Left cardiac atrium (tissue), 4 donors: ENCODE measurements at places on chromosomes 11 and 22.

- DNase-seq = no peak
These were observed 149.3 kb downstream of the RBFOX2 start for GRCh38 chr22:35879351-35879750.

DNA sequence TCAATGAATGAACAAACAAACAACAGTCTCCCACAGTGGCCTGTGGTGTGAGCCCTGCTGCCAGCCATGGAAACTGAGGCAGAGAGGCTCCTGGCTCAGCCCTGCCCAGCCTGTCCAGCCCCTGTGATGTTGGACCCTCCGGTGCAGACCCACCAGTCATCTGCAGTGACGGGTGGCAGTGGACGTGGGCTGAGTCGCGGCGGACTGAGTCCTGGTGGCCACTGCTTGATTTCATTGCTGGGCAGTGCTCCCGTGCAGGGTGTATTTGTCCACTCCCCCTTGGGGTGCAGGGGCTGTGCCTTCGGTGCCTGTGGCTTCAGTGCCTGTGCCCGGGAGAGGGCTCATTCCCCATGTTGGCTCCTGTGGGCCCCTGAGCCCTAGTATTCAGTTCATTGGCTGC is 31.9 kb upstream of the MUC5AC start:
- DNase-seq = peak; percentile 8

DNA sequence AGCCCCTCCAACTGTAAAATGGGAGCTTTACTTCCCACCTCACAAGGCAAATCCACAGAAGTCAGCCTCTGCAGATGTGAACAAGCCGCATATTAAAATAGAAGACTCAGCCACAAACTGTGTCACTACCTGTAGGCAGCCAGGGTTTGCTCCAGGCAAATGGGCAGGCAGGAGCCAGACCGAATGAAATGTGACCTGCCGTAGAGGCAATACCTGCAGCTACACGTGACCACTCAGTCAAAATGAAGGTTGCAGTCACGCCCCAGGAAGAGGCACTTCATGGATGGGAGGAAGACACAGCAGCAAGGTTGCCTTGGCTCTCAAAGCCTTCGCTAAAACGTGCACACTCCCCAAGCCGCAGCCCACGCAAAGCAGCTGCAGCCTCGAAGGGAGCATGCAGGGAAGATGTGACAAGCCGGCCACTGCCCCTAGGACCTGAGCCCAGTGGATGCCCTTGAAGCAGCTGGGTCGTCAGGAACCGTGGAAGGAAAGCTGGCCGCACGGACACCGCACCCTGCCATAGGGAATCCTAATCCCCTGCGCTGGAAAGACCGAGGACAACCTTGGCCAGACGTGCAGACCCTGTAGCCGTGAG is 53.1 kb downstream of the SHANK2 start:
- no peak for DNase-seq

GRCh38 chr11:9609002-9609759 is 35.7 kb downstream of the WEE1 start:
- DNase-seq = no peak

DNA sequence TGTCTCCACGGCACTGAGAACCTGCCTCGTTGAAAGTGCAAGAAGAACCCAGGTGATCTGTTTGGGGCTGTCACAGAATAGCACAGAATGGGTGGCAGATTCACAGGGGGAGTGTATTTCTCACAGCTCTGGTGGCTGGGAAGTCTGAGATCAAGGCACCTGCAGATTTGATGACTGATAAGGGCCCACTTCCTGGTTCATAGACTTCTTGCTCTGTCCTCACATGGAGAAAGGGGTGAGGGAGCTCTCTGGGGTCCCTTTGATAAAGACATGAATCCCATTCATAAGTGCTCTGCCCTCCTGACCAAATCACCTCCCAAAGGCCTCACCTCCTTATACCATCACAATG is 198.5 kb upstream of the SORL1-AS1 start:
- no peak for DNase-seq

- no peak for DNase-seq
These were observed 8.5 kb upstream of the SCYL1 start for GRCh38 chr11:65516135-65516968.

GRCh38 chr11:47786373-47786772 is 19.2 kb upstream of the FNBP4 start:
- DNase-seq = peak; percentile 69

DNA sequence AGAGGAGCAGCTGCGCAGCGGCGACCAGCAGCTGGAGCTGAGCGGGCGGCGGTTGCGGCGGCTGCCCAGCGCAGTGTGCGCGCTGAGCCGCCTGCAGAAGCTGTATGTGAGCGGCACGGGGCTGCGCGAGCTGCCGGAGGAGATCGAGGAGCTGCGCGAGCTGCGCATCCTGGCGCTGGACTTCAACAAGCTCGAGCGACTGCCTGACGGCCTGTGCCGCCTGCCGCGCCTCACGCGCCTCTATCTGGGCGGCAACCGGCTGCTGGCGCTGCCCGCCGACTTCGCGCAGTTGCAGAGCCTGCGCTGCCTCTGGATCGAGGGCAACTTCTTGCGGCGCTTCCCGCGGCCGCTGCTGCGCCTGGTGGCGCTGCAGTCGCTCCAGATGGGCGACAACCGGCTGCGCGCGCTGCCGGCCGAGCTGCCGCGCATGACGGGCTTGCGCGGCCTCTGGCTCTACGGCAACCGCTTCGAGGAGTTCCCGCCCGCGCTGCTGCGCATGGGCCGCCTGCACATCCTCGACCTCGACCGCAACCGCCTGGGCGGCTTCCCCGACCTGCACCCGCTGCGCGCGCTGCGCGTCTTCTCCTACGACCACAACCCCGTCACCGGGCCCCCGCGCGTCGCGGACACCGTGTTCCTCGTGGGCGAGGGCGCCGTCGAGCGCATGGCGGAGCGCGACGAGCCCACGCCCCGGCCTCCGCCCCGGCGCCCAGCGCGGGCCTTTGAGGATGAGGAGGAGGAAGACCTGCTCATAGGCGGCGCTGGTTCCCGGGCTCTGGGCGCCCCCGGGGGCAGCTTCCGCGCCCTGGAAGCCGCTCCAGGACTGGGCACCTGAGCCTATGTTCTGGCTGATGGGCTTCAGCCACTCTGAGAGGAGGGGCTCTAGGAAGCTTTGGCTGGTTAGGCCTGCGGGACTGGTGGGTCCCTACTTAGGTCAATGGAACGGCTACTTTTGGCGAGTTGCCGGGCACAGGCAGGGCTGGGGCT is 787 bp downstream of the LRRC10B start:
- DNase-seq = peak; percentile 70

DNA sequence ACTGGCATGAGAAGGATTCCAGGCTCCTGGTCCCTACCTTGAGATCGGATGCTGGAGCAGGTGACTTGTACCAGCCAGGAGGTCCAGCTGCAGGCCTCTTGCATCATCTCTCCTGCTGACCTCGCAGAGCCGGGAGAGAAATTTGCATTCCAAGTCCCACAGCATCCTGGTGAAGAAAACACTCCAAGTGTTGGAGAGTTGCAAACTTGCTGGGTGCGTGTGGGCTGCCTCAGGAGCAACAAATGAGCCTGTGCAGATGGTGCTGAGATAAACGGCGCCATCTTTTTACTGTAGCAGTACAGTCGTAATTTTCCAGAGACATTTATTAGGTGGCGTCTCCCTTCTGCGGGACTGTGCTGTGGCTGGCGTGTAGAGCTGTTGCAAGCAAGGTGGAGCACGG is 32.1 kb upstream of the ZBTB16 start:
- DNase-seq = no peak

DNA sequence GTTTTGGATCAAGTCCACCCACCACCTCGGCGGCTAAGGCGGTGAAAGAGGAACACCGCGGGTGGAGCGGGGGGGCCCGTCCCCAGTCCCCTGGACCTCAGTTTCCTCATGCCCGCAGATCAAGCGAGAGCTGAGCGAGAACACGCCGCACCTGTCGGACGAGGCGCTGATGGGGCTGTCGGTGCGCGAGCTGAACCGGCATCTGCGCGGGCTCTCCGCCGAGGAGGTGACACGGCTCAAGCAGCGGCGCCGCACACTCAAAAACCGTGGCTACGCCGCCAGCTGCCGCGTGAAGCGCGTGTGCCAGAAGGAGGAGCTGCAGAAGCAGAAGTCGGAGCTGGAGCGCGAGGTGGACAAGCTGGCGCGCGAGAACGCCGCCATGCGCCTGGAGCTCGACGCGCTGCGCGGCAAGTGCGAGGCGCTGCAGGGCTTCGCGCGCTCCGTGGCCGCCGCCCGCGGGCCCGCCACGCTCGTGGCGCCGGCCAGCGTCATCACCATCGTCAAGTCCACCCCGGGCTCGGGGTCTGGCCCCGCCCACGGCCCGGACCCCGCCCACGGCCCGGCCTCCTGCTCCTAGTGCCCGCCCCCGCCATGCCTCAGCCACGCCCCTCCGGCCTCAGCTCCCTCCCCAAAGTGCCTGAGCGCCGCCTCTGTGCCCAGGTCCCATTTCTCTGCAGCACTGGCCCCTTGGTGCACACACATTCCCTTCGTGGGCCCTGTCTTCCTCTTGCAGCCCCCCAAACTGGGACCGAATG is 12.7 kb downstream of the MAFF start:
- peak; percentile 81 for DNase-seq

- DNase-seq = no peak
These were observed 53.0 kb upstream of the RDX start for GRCh38 chr11:110349138-110349996.

- DNase-seq = no peak
These were observed 53.1 kb downstream of the TBC1D22A start for GRCh38 chr22:46815559-46815895.

DNA sequence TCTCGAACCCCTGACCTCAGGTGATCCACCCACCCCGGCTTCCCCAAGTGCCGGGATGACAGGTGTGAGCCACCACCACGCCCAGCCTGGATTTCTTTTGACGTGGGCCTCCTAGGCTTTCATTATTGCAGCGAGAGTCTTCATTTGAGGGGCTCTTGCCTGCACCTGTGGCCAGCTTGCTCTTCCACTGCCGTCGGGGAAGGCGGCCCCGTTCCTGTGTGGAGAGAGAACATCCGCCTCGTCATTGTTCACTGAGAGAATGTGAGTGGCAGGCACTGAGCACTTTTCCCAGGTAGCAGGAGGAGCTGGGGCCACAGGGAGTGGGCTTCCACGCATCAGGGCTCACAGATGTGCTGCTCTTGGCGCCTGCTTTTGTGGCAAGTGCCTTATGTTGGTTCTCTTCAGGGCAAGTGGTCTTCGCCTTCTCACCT is 365.0 kb downstream of the TBC1D22A start:
- DNase-seq = no peak

DNA sequence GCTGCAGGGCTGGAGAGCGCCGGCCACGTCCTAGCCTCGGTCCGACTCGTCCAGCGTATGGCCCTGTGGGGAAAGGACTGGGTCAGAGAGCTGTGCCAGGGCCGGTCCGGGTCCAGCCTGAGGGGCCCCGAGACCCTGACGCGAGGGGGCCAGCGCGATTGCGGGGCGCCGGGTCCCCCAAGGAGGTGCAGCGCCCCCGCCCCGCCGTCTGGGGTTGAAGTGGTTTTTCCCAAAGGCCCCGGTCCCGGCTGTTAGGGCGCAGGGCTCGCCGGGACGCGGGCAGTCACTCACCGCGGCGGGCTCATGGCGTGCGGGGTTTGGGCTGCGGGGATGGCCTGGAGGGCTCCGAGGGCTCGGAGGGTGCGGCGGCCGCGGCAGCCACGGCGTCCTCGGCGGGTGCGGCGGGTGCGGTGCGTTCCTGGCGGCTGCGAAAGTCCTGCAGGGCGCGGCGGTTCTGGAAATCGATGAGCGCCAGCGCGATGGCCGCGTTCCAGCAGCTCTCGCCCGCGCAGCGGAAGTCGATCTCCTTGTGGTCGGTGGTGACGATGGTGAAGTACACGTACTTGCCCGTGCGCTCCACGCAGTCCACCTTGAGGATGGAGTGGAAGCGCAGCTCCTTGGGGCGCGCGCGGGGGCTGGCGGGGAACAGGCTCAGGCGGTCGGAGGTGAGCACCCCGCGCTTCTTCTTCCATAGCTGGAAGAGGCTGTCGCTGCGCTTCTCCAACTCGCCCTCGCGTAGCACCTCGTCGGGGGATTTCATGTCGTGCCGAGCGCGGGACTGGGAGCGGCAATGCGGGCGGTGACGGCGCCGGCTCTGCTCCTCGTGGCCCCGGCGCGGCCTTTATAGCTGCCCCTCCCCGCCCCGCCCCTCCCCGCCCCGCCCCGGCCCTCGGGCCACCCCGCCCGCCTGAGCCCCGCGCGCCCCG is at the start of gene PHLDA2:
Gene PHLDA2 (minus strand): TSS at position 816 of the 926 bp plus-strand sequence. CDS start 56 bp downstream, at position 760.
- DNase-seq = peak; percentile 73

DNA sequence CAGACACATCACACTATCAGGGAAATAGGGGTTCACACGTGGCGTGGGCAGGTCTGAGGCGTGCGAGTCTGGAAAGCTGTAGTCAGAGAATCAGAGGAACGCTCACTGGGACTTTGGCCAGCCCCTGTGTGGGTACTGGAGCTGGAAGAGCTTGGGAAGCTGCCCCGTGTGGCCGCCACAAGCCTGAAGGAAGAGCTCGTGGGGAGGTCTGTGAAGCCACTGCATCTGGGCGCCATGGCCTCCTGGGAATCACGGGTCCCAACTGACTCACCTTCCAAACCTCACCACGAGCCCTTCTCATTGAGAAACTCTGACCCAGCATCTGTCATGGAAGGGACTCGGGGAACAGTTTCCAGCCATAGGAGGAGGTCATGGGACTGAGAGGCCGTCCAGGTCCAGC is 5.9 kb upstream of the MRGPRF start:
- no peak for DNase-seq

DNA sequence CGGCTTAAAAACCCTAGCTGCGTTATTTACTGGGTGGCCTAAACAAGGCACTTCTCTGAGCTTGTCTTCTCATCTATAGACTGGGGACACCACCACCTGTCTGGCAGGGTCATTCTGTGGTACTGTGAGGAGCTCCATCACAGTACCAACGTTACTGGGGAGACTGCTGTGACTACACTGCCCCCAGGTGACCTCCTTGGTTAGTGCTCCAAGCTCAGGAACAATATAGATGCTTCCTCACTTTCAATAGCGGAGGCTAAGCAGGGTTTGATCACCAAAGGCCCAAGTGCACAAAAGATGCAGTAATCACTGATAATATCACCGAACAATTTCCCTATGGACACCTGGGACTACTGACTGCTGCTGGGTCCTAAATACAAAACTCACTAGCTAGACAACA is 18.8 kb downstream of the PRPF19 start:
- DNase-seq = no peak

DNA sequence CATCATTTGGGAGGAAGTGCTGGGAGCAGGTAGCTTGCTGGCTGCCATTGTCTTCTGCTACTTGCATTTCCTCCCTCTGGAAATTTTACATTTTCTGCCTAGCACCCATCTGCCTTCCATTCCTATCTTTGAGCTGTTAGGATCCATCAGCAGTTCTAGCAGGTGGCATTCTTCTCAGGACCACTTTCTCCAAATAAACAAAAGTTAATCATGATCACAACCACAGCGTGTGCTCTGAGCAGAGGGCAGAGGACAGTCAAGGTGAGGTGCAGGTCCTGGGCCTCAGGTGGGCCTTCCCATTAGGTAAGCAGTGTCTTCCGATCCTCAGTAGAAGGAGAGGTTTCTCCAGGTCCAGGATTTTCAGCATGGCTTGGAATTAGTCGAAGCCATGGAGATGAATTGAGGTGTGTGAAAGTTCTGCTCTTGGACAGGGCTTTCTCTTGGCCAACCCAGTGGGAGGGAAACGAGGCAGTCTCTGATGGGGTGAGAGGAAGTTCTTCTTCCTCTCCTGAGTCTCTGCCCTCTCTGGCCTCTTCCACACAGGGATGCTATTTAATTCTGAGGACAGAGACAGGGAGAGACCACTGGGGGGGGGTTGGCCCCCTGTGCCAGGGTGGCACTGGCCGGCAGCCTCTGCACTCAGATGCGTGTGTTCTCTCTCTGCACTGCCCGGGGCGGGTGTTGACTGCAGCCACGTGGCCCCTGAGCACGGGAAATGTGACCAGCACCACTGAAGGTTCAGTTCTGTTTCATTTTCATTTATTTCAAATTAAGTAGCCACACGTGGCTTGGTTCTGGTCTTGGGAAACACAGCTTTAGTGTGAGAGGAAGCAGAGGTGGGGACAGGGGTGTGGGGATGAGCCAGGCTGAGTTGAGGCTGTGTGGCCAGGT is 170.8 kb downstream of the TBC1D22A start:
- DNase-seq = no peak

GRCh38 chr22:22943521-22944267 is 56.1 kb downstream of the IGLL5 start:
- DNase-seq = no peak
